Activated CD8-positive, alpha-beta T cell treated with anti-CD3 and anti-CD28 coated beads for 36 hours (primary cell): ENCODE measurements at places on chromosomes 6 and 20.

DNA sequence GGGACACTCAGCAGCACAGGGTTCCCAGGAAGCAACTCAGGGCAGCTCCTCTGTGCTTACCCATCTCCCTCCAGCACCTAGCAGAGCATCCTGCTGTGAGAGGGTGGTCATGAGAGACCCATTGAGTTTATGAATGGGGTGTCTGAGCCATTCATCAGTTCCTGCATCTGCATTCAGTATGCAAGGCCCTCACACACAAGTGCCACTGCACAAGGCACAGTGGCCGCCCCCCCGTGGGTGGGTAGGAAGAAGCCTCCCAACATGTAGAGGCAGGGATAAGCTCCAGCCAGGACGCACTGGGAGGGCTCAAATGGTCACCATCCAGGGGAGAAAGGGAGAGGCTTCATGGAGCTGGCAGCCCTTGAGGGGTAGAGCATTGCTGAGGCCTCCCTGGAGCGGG is 43.0 kb downstream of the FOXP4 start:
- no peak for DNase-seq

GRCh38 chr6:110529355-110529754 is 52.9 kb upstream of the SLC22A16 start:
- DNase-seq = no peak

- DNase-seq = no peak
Observed at GRCh38 chr6:162846723-162847122, 118.9 kb downstream of the PACRG start.

GRCh38 chr20:32456869-32457478 is 98.8 kb downstream of the ASXL1 start:
- DNase-seq = peak; percentile 28

GRCh38 chr20:22946596-22946995 is 88.5 kb upstream of the SSTR4 start:
- no peak for DNase-seq

GRCh38 chr6:37368961-37369320 is 15.2 kb downstream of the RNF8 start:
- DNase-seq = no peak

GRCh38 chr6:1765160-1765903 is 155.6 kb downstream of the FOXC1 start:
- DNase-seq = no peak

DNA sequence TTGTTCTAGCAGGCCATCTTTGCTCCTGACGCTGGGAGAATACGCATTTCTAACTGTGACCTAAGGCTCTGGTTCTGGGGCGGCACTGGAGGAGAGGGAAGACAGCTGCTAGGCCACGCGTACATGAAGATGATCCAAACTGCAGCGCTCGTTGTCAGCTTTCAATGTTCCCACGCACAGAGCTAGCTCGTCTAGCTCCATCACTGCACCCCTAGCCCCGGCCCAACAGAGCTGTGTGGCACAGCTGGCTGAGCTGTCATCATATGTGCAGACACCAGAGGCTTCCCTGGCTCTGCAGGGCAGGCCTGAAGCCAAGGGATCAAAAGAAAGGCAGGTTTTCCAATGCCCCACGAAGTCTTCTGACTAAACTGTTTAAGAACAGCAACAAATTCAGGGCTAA is 124.7 kb downstream of the IRF4 start:
- DNase-seq = no peak

GRCh38 chr6:40307712-40308111 is 279.5 kb downstream of the LRFN2 start:
- no peak for DNase-seq

DNA sequence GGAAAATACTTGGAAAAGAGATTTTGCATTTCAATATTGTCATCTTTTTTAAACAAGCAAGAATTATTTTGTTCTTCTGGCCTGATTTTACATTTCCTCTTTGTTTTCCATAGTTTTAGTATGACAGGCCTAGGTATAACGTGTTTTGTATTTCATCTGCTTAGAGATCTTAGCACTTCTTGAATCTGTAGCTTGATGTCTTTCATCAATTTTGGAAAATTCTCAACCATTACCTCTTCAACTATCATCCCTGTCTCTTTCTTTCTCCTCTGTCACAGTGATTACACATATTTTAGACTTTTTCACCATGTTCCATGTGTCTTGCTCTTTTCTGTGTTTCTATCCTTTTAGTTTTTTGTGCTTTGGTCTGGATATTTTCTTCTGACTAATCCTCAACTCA is 67.2 kb upstream of the PHACTR1 start:
- DNase-seq = no peak

DNA sequence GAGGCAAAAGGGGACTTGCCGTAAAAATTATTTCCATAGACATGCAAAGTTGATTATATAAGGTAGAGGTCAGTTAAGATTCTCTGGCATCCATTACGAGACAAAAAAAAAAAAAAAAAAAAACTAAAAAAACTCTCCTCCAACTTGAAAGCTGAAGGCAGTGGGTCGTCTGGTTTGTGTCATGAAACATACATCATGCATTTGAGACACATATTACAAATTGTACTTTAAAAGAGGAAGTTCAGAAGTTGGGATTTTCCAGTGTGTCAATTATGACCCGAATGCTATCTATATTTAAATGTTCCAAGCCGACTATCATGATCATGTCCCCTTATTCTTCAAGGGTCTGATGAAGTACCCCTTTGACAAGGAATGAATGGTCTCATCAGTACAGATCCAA is 125.1 kb downstream of the ZNF217 start:
- DNase-seq = no peak

DNA sequence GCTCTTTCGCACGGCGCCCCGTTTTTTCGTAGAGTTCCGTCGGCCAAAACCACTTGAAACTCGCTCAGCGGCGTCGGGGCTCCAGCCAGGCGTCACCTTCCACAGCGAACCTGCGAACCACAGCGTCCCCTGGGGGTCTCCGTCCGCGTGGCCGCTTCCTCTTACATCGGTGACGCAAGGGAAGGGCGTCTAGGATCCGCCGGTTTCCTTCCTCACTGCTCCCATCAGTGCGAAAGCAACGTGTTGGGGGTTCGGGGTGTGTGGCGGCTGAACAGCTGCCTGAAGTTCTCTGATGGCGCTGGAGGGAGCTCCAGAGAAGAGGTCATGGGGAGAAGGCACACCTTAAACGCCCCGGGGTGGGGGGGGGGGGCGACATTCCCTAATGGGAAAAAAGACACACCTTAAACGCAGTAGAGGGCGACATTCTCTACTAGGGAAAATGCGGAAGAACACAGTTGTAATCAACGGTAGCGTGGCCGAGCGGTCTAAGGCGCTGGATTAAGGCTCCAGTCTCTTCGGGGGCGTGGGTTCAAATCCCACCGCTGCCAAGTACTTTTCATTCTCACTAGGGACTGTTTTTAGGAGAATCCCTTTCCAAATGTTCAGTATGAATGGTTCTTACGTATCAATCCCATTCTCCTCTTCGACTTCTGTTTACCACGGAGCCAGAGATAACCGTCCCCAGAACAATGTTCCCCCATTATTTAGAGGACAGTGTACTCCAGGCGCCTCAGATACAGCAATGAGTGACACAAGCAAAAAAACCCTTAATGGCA is 16.4 kb downstream of the ZNF311 start:
- peak; percentile 89 for DNase-seq

GRCh38 chr6:110939429-110940200 is 18.9 kb upstream of the GTF3C6 start:
- no peak for DNase-seq

DNA sequence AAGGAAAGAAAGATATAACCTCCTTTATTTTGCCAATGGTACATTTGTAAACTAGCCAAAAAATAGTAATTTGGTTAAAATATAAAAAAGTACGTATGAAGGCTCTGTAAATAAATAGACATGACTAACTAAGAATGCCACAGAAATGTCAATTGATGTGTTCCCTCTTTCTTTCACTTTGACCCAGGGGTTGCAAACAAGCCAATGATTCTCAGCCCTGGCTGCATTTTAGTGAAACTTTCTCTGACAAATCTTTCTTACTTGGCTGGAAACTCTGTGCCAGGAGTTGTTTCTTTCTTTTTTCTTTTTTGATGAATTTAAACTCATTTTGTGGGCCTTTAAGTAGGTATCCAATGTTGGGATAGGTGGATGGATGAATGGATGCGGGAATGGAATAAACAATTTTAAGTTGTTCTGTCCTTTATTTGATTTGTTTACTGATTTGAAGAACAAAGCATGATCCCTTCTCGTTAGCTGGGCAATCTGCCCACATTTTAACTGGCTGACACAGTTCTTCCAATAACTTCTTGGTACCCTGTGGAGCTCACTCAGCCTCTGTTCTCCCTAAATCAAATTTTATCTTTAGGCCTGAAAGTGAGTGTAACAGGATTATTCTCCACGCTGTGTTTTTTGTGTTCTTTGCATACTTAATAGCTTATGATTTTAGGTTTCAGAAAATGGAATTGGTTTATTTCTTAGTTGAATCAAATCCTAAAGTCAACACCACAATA is 58.6 kb upstream of the GCLC start:
- DNase-seq = no peak

- DNase-seq = no peak
Observed at GRCh38 chr20:17897566-17898307, 70.9 kb downstream of the SNX5 start.

DNA sequence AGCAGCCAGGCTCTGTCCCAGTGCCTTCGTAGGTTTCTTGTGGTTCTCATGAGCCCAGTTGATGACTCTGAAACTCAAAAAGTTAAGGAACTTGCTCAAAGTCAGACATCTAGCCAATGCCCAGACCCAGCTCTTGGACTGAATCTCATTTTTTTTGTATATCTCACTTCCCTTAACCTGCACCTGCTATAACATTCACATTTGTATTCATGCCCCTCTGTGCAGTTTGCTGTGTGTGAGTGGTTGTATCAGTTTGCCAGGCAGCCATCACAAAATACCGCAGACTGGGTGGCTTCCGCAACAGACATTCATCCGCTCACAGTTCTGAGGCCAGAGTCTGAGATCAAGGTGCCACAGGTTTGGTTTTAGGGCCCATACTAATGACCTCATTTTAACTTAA is 49.9 kb downstream of the IPCEF1 start:
- DNase-seq = no peak

DNA sequence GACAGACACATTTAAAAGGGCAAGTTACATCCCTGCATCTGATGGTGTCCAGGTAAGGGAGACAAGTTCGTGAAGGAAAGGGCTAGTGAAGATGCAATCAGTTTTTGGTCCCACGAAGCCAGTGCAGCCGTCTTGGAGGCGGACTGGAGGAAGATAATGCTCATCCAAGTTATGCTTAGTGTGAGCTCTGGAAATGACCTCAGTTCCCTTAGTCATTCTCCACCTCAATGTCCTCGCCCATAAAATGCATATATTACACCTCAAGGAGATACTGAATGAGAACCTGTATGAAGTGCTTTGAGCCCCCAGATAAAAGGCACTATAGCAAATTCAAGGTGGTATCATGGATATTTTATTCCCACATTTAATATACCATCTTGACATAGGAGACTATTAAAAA is 358.8 kb downstream of the ADGRB3 start:
- DNase-seq = no peak

DNA sequence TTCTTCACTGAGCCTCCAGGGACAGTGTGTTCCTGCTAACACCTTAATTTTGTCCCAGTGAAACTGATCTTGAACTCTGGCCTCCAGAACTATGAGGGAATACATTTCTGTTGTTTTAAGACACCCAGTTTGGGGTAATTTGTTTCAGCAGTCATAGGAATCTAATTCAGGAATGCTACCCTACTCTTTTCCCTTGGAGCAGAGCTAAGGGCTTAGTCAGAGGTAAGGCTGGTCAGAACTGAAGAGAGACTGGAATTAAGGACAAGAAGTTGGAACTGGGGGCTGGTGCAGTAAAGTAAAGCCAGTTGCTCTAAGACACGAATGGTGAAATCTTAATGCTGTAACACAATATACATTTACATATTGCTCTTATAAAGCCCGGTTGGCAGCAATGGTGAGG is 809.7 kb downstream of the MAFB start:
- no peak for DNase-seq

GRCh38 chr6:161056451-161056850 is 64.9 kb downstream of the MAP3K4 start:
- no peak for DNase-seq

- DNase-seq = no peak
Observed at GRCh38 chr6:3359101-3359752, 97.6 kb downstream of the SLC22A23 start.

GRCh38 chr6:33008944-33009861 is at the start of gene HLA-DOA:
Gene HLA-DOA (minus strand): TSS chr6:33009591.
- peak; percentile 83 for DNase-seq

DNA sequence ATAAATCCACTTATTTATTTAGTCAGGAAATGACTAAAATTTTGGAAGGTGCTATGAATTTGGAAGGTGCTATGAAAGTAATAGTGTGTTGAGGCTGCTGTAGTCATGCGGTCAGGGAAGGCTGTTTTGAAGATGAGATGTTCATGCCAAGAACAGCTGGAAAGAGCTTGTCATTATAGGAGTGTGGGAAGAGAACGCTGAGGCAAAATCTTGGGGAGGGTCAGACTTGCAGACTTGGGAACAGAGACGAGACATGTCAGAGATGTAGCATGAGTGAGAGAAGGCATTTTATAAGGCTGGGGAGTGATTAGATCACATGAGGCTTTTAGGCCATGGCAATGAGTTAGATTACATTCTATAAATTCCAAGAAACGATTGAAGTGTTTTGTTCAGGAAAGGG is 124.0 kb upstream of the B3GAT2 start:
- no peak for DNase-seq

- no peak for DNase-seq
Observed at GRCh38 chr6:101203664-101204063, 189.8 kb upstream of the GRIK2 start.

- no peak for DNase-seq
Observed at GRCh38 chr6:169310983-169311382, 57.3 kb upstream of the THBS2 start.

DNA sequence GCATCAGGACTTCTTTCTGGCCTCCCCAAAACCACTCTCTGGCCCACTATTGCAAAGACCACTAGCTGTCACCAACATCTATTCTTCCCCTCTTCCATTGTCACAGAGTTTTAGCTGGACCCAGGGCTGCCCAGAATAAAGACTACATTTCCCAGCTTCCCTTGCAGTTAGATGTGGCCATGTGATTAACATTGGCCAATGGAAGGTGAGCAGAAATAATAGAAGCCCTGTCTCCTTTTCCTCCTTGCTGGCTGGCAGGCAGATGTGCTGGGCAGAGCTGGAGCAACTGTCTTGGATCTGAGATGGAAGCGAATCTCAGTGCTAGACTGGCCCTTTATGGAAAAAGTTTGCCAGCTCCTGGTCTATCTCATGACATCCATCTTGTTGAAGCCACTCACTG is 97.0 kb downstream of the KCNB1 start:
- peak; percentile 7 for DNase-seq

- no peak for DNase-seq
Observed at GRCh38 chr6:4340544-4340943, 205.2 kb upstream of the ECI2 start.

DNA sequence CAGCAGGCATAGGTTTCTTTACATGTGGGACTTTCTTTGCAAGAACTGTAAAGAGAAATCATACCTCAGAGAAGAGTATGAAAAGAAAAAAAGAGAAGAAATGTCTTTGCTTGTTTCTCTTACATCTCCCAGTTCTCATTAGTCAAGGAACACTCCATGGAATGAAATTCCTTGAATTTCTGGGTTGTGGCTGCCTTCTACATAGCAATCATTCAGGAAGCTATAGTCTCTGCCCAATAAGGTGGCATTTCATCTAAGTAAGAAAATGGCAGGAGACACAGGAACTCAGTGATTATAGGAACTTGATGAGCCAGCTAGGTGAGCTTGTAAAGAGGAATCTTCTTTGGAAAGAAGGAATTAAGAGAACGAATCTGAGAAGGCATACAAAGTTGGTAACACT is 197.0 kb upstream of the FKBP1C start:
- DNase-seq = no peak
